Thyroid gland (tissue), 4 donors: ENCODE measurements at places on chromosomes 4 and X. TPM values are rescaled to one million over a fixed set of nuclear protein-coding genes. Genes with fewer than 3 reads are reported as not detected.

GRCh38 chr4:145452447-145453162 is 29.0 kb upstream of the SMAD1 start:
- H3K4me3 ChIP-seq: no peak overlapping the region
- no peaks in the 10 kb centered on the region for H3K4me1 ChIP-seq
- DNase-seq: no peak
- H3K36me3 ChIP-seq: no peaks in the 10 kb centered on the region
- no peaks in the 10 kb centered on the region for H3K27me3 ChIP-seq
- H3K27ac ChIP-seq: no peak overlapping the region

- DNase-seq: no peak
- H3K36me3 ChIP-seq: no peaks in the 10 kb centered on the region
- no peaks in the 10 kb centered on the region for H3K4me1 ChIP-seq
- H3K27ac ChIP-seq: no peak overlapping the region
- no peaks in the 10 kb centered on the region for H3K27me3 ChIP-seq
Observed at GRCh38 chr4:148955564-148956297, 513.5 kb upstream of the NR3C2 start.

The MAGEA8 gene
- not detected for total RNA-seq

The ARMCX2 gene
- 97.0 TPM for total RNA-seq

The ATOH1 gene
- not detected for total RNA-seq

The ATP1B4 gene
- total RNA-seq: not detected

The H2BW2 gene
- total RNA-seq: not detected
